A549 treated with DMSO at 1 μM for 4 hours (cell line): ENCODE measurements at places on chromosomes 6 and 20. TPM values are rescaled to one million over a fixed set of nuclear protein-coding genes. Genes with fewer than 3 reads are reported as not detected.

MYCT1 gene
- 0.03 to 0.12 TPM (median 0.05 TPM) in 3 of 5 replicates, not detected in the others for total RNA-seq

VIP gene
- not detected in 5 replicates for total RNA-seq

PACRG gene
- 0.12 TPM in 1 of 5 replicates, not detected in the others for total RNA-seq

ALDH5A1 gene
- total RNA-seq, result 6.6 to 8.7 TPM (median 8.4 TPM) in 5 replicates

TRIM31 gene
- total RNA-seq, result 1.3 to 2.2 TPM (median 1.7 TPM) in 5 replicates

FAM83C gene
- total RNA-seq, result 0.02 to 0.06 TPM in 2 of 5 replicates, not detected in the others

OR12D3 gene
- total RNA-seq, result not detected in 5 replicates

SCGN gene
- total RNA-seq, result 0.06 to 0.23 TPM (median 0.16 TPM) in 3 of 5 replicates, not detected in the others

B3GALT4 gene
- 0.48 to 0.70 TPM (median 0.67 TPM) in 5 replicates for total RNA-seq

MOG gene
- total RNA-seq, result not detected in 5 replicates

PXT1 gene
- not detected in 5 replicates for total RNA-seq

EDN1 gene
- 41.2 to 49.6 TPM (median 45.3 TPM) in 5 replicates for total RNA-seq

GSTA3 gene
- total RNA-seq, result not detected in 5 replicates

FNDC11 gene
- 0.07 to 0.20 TPM (median 0.16 TPM) in 5 replicates for total RNA-seq

SNX3 gene
- total RNA-seq, result 72.8 to 118 TPM (median 114 TPM) in 5 replicates

CTCFL gene
- total RNA-seq, result not detected in 5 replicates

PRDM13 gene
- total RNA-seq, result 0.83 to 1.2 TPM (median 0.93 TPM) in 5 replicates

CFAP61 gene
- 0.26 to 0.70 TPM (median 0.39 TPM) in 4 of 5 replicates, not detected in the other for total RNA-seq

OR2B6 gene
- 0.17 to 0.25 TPM (median 0.17 TPM) in 3 of 5 replicates, not detected in the others for total RNA-seq

DAAM2 gene
- total RNA-seq, result 0.02 TPM in 1 of 5 replicates, not detected in the others

CST2 gene
- 0.14 to 0.52 TPM (median 0.28 TPM) in 3 of 5 replicates, not detected in the others for total RNA-seq

SLC26A8 gene
- total RNA-seq, result not detected in 5 replicates

EEF1A2 gene
- total RNA-seq, result 128 to 177 TPM (median 145 TPM) in 5 replicates
